ENCODE measurements at places on chromosomes 6 and 20.

GRCh38 chr6:38843798-38844197, 128.7 kb downstream of the DNAH8 start:
- DNase-seq: no peak

DNA sequence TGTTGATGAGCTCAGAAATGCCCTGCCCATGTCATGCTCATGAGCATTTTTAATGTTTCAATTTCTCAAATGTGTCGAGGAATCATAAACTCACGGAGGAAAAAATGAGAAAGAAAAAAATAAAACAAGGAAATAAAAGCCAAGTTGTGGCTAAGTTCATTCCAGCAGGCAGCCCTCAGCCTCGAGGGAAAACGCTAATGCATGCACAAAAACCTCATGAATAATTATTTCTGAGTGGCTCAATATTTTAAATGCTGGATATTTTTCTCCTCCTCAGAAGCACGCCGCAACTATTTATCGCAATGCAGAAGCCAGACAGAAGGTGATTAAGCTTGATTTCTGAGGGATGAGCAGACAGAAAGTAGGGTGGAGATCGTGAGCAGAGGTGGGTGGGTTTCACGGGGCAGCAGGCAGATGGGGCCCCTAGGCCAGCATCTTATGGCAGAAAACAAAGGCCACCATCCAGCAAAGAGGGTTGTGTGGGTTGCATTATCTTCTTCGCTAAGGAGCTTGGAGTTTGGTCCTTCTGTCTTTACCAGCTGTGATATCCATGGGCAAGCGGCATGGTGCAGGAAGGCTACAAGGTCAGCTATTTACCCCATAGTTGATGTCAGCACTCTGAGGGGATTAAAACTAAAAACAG, 151.5 kb upstream of the LRFN2 start:
- no peak for DNase-seq

DNA sequence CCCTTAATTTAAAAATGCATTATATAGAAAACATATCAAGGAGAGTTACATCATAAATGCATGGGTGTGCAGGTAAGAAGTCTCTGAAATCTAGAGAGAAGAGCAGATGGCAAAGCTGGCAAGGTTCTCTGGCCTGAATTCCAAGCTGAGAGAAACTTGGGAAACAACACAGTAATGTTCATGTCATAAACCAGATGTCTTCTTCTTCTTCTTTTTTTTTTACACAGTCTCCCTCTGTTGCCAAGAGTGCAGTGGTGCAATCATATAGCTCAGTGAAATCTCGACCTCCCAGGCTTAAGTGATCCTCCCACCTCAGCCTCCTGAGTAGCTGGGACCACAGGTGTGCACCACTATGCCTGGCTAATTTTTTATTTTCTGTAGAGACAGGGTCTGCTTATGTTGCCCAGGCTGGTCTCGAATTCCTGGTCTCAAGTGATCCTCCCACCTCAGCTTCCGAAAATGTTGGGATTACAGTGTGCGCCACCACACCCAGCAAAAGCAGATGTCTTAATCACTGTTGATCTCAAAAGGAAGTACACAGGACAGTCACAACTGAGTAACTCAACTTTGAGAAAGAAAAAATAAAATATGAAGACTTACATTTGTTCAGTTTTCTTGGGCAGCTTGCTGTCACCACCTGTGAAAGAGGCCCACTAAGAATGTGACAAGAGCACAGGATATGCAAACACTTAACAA, 77.3 kb downstream of the DNAAF9 start:
- DNase-seq: no peak

- no peak for DNase-seq
These were observed 91.1 kb downstream of the ZDHHC14 start for GRCh38 chr6:157471895-157472686.

GRCh38 chr6:137550535-137550934, 56.3 kb upstream of the OLIG3 start:
- no peak for DNase-seq

DNA sequence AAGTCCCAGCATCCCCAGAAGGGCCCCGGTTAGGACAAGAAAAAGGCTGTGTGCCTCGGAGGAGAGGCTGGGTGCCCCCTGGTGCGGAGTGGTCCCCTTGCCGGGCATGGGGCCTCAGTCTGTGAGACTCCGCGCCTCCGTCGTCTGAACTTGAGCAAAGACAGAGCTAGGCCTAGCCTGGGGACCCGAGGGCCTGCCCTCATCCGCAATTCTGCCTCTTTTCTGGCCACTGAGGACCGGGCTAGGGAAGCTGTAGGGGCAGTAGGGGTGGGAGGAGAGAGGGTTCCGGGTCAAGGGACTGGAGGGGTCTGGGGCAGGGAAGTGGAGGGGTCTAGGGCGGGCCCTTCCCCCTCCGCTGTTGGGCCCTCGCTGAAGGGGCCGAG, 550 bp upstream of the HSPA12B start:
- DNase-seq: no peak

- DNase-seq: no peak
These were observed 72.9 kb downstream of the TOX2 start for GRCh38 chr20:43987531-43987930.

- no peak for DNase-seq
These were observed 84.1 kb downstream of the C6orf52 start for GRCh38 chr6:10610289-10610688.

- DNase-seq: peak; percentile 4
These were observed 7.2 kb downstream of the SAMD3 start for GRCh38 chr6:130215526-130215925.

DNA sequence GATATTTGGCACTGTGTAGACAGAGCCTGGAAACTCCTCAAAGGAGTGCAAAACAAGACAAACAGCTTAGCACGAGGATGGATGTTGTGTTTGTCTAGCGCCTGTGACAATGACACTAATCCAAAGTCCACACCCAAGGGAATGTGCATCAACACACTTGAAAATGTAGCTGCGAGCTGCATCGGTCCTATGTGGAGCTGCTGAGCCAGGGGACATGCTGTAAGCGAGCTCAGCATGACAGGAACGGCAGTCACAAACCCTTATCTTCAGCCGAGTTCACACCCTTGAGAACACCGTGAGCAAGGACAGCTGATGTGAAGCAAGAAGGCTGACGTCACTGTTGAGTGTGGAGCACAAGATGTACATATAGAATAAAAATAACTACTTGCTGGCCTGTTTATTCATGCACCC, 684.3 kb downstream of the QKI start:
- DNase-seq: no peak

- DNase-seq: no peak
These were observed 61.7 kb downstream of the TMEM242 start for GRCh38 chr6:157261606-157262005.

GRCh38 chr6:15481390-15482291, 181.2 kb downstream of the DTNBP1 start:
- DNase-seq: no peak

GRCh38 chr6:150451807-150452427, 83.1 kb downstream of the IYD start:
- DNase-seq: no peak

DNA sequence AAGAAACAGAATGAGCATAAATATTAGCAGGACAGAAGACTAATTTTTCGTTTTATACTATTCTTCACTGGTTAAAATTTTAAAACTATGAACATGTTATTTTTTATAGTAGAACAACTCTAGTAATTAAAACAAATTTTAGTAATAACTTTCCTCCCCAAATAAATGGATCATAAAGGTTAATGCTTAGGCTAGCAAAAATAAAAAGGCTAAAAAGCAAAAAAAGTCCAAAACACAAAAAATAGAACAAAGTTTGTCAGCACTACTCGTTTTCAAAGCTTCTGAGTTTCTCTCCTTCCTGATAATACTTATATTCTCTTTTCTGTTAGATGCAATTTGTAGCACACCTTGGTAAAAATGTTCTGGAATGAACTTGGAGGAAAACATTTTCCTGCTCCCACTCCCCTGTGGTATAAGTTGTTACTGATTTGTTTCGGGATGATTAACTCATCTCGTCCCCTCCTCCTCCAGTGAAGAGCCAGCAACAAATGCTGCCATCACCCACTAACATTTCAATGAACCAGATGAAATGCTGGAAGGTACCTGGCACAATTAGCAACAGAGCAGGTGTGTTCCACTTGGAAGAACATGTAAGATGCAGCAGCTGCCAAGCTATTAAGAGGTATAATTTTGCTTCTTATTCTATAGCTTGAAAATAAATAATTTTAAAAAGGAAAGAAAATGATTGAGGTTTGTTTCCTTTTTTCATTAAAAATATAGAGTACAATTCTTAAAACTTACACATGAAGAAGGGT, 130.5 kb downstream of the MYB start:
- DNase-seq: no peak

- no peak for DNase-seq
These were observed 84.8 kb upstream of the MRPS10 start for GRCh38 chr6:42302411-42302810.

DNA sequence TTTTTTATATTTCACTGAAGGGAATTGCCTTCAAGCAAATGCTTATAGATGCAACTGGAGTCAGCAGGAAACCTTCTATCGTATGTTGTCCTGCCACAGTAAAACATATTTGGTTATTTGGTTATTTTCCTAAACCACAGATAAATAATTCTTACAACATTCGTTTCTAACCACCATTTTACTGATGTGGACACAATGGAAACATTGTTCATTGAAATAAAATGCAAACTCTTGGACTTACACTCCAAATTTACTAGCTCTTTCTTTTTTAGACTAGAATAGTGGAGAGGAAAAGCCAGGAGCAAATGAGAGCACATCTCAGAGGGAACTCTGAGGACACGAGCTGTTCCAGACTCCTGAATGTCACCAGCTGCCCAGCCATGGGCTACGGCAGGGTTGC, 114.8 kb downstream of the RPS12 start:
- DNase-seq: no peak

DNA sequence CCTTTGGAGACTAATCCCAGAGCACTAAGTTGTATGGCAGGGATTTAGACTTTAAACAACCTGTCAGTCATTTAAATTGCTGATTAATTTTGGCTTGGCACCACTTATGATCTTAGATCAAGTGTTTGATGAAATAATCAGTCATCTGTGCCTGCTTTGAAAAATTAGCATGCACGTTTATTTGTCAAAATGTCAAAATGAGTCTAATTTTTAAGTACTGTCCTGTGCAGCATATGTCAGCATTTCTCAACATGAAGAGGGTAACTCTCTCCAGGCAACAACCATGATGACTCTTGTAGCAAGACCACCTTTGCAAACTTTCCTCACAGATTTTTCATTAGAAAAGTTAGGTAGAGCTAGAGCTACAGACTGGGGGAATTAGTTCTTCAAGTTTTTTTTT, 155.7 kb upstream of the GJE1 start:
- DNase-seq: no peak

- no peak for DNase-seq
These were observed 19.3 kb upstream of the SASH1 start for GRCh38 chr6:148323344-148323743.
